ENCODE measurements at places on chromosomes 11 and 22.

DNA sequence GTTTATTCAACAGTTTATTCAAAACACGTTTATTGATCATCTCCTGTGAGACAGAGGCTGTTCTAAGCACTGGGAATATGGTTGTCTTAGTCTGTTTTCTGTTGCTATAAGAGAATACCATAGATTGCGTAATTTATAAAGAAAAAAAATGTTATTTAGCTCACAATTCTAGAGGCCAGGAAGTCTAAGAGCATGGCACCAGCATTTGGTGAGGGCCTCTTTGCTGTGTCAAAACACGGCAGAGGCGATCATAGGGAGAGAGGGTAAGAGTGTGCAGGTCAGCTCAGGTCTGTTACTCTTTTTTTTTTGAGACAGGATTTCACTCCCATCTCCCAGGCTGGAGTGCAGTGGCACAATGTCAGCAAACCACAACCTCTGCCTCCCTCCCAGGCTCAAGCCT lies 5.2 kb upstream of the IL17RA start:
- DNase-seq: no peak

GRCh38 chr22:25410849-25411248 lies 153.6 kb upstream of the GRK3 start:
- DNase-seq: no peak

DNA sequence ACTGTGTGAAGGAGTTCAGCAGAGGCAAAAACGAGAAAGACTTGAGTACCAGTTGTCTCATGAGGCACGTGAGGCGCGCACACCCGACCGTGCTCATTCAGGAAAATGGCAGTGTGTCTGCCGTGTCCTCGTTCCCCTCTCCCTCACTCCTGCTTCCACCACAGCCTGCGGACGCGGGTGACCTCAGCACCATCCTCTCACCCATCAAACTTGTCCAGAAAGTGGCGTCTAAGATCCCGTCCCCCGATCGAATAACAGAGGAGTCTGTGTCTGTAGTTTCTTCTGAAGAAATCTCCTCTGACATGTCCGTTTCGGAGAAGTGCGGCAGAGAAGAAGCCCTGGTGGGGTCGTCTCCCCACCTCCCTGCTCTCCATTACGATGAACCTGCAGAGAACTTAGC lies 30.4 kb downstream of the ZBED4 start:
- no peak for DNase-seq

DNA sequence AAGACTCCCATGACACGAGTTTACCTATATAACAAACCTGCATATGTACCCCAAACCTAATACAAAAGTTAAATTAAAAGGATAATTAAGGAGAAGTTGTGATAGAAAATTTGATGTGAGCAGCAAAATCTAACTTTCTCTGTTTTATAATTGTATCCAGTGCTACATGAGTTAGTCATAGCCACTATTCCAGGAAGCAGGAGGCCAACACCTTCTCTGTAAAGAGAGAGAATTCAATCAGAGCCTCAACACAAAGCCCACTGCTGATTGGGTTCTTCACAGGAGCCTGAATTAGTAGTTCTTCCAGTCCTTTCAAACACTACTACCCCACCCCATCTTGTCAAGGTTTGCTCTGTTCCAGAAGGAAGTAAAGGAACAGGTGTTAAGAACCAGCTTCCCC lies 84.2 kb downstream of the BLID start:
- no peak for DNase-seq

DNA sequence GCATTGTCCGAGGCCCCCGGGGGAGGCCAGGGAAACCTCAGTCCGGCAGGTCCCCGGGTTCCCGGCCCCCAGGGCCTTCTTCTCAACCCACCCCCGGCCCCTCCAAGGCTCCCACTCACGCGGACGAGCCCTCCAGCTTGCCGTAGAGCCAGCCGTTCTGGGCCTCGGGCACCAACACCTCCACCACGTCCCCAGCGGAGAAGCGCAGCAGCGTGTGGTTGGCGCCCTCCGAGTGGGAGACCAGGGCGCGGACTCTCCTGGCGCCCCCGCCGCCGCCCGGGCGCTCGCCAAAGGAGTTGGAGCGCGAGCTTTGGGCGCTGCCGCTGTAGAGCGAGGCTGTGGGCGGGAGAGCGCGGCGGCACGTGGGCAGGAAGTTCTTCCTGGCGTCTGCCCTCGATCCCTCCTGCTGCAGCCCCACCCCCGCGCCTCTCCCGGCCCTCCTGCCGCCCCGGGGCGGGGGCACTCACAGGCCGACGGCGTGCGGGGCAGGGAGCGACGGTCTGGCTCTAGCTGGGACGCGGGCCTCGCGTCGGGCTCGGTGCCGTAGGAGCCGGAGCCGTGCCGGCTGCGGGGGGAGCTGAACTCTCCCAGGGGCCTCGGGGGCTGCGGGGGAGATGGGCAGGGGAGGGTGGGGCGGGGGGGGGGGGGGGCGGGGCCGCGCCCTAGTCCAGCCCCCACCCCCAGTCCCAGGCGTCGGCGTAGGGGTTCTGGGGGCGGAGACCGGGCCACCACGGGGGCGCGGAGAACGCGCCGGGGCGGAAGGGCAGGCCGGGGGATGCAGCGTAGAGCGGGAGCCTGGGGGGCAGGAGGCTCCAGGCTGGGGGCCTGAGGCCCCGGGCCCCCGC lies 4.9 kb upstream of the SLC16A8 start:
- no peak for DNase-seq

DNA sequence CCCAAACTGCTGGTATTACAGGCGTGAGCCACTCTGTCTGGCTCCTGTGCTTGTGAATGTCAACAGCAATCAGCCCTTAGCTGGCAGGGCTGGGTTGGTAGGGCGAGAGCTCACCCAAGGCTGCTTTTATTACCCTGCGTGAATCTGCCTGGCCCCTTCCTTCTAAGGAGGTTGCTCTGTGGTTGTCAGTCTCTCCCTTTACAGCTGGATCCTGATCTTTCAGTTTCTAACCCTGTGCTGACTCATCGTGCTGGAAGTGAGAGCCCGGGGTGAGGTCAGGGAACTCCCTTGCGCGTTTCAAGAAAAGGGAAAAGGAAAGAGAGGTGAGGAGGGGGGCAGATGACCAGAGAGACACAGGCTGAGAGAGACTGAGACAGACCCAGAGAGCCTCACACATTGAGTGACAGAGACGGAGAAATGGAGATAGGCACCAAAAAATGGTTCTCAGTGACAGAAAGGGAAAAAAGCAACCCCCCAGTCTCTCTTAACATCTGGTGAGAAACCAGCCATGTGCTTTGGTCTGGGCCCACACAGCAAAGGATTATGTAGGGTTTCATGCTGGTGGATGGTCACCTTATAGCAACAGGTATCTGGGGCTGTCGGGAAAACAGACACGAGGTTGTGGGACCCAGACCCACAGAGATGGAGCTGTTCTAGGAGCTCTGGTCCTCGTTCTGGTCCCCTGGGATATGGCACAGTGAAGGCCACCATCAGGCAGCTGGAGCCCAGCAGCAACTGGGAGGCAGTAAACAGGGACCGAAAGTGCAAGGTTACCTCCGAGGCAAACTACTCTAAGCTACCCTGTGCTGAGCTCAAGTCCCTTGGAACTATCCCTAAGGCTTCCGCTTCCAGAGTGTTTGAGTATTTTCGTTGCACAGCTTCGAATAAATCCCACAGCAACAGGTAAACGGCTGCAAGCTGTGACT lies 2.5 kb downstream of the TCN2 start:
- DNase-seq: no peak

DNA sequence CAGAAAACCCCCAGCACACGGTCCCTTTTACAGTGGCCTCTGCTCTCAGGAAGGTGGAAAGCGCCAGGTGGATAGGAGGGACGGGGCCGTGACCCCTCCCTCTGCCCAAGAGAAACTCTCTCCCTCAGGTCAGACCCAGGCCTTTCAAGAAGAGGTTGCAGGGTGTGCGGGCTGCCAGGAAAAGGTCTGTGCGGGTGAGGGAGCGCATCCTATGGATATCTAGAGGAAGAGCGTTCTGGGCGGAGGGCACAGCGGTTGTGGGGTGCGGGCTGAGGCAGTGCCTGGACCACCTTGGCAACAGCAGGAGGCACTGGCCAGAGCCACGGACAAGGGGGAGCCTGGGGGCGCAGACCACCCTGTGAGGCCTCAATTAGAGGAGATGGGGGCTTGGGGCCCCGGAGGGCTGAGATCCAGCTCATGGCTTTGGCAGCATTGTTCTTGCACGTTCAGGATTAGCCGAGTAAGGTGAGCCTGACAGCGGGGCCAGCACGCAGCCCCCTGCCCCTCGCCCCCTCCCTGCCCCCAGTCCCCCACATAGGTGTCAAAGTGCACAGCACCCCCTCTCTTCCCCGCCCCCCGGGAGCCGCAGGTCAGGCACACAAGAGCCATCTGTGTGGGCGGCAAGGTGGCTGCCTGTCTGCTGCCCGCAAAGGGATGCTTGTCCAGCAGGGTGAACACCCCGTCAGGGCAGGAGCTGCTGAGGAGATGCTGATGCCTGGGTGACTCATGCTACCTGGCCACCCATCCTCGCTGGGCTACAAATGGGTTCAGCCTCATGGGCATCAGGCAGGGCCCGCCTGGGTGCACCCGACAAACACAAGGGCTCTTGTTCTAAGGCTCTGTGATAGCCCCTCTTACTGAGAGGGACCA lies 92.8 kb upstream of the KCNQ1OT1 start:
- DNase-seq: no peak

DNA sequence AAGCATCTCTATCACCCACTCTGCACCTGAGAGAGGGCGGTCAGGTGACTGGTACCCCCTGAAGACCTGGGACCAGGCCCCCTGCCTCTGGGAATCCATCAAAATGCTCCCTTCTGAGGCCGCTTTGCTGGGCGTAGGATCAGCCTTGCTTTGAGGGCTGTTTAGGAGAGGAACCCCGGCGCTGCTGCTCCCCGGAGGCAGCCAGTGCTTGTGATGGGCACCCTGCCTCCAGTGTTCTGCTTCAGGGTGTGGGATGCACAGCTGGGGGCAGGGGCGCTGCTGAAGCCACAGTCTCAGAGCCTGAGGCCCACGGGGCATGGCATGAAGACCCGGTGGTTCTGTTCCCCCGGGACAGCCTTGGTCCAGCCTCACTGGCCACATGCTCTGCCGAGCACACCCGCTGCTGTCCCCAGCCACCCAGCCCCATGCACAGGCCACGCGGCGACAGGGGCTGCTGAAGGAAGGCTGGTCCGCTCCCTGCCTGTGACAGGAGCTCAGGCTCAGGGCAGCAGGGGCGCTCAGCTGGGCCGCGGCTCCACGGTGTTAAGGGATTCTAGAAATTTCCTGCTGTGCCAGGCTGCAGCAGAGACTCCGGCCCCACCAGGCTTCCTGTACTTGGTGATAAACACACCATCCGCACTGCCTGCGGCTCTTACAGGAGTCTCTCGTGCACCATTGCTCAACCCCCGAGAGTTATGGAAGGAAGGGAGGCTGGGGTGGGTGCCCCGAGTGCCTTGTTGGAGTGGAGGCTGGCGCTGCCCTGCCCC lies 91.0 kb downstream of the KCNQ1 start:
- no peak for DNase-seq

DNA sequence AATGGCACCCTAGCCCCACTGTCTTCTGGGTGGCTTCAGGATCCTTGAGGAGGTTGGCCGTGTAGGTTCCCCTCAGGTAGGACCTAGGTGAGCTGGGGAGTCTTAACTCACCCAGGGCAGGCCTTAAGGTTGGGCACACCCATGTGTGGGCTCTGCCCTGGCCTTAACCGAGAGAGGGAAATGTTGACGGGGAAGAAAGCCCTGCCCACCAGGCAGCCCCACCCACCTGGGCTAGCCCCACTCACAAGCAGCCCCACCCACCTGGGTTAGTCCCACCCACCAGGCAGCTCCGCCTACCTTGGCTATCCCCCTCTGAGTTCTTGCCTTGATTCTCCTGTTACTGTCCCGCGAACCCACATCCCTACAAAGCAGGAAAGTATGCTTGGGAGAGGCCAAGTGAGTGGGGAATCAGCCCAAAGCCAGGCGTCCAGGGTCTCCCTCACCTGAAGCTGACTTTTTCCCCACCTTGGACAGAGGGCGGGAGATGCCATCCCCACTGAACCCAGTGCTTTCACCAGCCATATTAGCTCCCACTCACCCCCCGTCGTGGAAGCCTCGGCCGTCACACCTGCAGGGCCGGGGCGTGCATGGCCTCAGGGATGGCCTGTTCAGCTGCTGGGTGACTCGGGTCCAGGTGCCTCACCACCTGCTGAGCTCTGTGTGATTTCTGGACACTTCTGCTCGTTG lies at the start of gene MYEOV:
Gene MYEOV, plus strand, starts transcription at position 337 of the 687 bp plus-strand sequence. CDS start 1,200 bp downstream, outside the sequence.
- DNase-seq: no peak

- no peak for DNase-seq
Measured at GRCh38 chr11:66637557-66638176, 836 bp upstream of the RBM4 start.

DNA sequence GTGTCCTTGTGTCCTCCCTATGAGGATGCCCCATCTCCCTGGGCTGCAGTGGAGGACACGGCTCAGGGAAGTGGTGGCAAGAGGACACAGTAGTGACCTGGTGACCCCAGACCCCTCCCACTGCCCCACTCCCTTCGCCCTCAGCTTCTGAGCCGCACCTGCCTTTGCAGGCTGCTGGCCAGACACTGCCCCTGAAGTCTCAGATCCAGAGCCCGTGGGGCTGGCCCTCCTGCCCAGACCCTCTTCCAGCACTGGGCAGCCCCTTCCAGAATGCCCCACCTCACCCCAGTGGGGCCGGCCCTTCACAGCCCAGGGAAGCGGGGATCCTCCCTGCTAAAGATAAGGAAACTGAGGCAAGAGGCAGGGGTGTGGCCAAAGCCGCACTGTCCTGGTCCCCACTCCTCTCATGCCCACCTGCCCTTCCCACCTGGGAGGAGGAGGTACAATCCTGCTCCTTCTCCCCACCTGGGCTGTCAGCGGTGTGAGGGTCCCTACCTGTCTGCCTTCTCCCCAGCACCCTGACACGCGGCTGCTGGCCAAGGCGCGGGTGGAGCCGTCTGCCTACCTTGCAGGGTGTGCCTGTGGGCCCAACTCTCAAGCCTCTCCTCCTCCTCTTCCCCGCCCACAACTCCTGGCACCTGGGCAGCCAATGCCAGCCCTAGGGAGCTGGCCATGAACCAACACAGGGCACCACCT lies 17.3 kb downstream of the TRPM5 start:
- DNase-seq: no peak
